ENCODE measurements at places on chromosomes 4 and X.
A peak's percentile ranks its signal among the peaks of the same experiment; 100 is the strongest.

GRCh38 chr4:168979338-168979737 lies 30.7 kb downstream of the CBR4 start:
- DNase-seq, result no peak

DNA sequence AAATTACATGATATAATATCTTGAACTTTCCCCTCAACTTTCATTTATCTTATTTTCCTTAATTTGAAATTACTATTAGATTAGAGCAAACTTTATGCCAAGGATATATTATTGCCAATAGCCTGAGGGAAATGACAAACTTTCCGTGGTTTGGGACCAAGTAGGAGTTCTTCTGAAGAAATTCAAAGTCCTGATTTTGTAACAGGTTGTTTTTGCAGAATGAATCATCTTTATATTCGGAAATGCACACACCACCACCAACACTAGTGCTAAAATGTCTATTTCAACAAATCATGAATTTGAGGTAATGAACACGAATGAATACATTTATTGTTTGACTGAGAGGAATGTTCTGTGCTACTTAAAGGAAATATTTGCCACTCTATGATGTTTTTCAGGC lies 226.7 kb downstream of the GRIA2 start:
- DNase-seq, result no peak

GRCh38 chrX:46587753-46588171 lies 14.2 kb downstream of the CHST7 start:
- no peak for DNase-seq

- peak; percentile 18 for DNase-seq
Measured at GRCh38 chrX:6184900-6185515, 43.7 kb downstream of the NLGN4X start.

- DNase-seq, result no peak
Measured at GRCh38 chrX:19280636-19281035, 63.1 kb upstream of the PDHA1 start.

GRCh38 chr4:78863254-78863869 lies 75.9 kb downstream of the PAQR3 start:
- no peak for DNase-seq

DNA sequence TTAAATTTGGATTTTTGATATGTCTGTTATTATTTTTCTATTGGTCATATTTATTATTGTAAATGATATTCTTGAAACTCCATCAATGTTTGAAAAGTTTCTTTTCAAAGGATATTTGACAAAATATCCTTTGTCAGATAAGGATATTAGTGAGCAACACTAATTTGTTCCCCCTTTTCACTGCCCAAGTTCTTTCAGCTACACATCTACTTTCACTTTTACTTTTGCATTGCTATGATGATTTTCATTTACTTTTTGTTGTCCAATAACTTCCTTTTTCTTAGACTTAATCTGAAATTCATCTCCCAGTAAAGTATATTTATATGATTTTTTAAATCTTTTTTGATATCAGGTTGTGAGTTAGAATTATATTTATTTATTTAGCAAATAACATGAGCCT lies 542.3 kb upstream of the ADGRL3 start:
- DNase-seq, result no peak

DNA sequence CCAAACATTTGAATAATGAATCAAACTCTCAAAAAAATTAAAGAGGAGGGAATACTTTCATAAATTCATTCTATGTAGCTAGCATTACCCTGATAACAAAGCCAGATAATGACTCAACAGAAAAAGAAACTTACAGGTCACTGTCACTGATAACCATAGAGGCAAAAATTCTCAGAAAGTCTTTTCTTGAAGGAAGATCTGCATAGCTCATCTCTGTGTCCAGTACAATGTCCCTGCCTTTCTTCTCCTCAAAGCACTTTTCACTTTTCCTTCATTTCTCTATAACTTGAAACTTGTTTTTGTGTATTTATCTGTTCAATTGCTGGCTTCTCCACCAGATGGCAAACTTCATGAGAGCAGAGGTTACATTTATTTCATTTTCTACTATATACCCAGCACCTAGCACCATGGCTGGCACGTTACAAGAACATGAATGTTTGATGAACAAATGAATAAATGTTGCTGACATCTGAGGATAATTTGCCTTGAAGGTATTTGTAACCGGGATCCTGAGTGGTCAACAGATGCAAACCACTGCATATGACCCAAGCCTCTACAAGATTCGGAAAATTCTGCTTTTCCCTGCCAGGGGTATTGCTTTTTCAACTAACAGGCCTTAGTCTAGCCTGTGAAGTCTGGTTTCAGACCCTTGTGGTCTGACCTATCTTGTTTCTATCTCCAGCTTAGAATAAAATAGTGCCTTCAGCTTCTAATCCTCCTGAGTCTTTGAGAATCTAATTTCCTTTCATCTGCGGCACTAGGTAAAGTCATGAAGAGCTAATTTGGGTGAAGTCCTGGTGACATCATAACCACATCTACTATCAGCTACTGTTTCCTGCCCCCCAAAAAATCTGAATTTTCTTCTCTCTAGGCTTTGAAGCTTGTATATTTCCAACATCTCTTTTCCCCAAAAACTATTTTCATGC lies 52.5 kb upstream of the ANTXR2 start:
- no peak for DNase-seq

DNA sequence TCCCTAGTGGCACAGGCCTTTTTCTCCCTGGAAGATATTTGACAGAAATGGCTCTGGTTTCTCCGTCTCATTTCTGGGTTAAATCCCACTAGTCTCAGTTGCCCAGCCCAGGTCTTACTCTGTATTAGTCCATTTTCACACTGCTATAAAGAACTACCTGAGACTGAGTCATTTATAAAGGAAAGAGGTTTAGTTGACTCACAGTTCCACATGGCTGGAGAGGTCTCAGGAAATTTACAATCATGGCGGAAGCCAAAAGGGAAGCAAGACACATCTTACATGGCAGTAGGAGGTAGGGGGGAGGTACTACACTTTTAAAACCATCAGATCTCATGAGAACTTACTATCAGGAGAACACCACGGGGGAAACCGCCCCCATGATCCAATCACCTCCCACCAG lies 81.9 kb downstream of the FHDC1 start:
- DNase-seq, result no peak

GRCh38 chr4:78369679-78370078 lies 181.9 kb upstream of the ANXA3 start:
- DNase-seq, result no peak

GRCh38 chrX:100883654-100884053 lies 9.5 kb upstream of the NOX1 start:
- no peak for DNase-seq

DNA sequence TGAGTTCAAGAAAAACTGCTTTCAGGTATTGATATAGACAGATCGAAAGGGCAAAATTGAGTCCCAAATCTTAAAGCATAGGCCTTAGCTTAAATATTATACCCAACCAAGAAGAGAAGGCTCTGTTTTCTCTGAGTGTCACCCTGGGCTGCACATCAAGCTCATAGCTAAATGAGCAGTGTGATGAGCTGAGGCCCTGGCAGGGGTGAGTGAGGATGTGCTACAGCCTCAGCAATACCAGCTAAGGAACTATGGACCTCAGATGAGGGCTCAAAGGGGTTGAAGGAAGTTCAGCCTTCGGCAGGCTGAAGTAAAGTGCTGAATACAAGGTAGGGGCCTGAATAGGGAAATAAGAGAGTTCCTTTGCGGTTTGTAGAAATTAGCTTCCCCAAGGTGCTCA lies 79.3 kb downstream of the FAM114A1 start:
- no peak for DNase-seq

GRCh38 chr4:189124149-189124758 lies 816.4 kb upstream of the FRG1 start:
- no peak for DNase-seq

DNA sequence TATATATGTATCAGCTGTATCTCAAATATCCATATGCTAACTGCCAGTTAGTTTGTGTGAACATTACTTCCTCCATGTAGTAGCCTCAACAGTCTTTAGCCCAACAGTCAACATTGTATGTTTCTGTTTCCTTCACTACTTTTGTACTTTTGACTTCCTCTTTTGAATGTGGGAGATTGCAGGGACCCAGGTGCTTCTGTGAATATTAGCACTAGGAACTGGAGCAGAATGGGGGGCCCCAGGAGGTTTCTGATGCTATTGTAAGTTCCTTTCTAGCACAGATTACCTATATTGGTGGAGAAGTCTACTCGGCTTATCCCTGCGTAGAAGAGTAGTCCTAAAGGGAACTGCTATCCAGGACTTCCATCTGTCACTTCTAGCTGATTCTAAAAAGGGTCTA lies 2.3 kb downstream of the PLAC8 start:
- DNase-seq, result no peak

DNA sequence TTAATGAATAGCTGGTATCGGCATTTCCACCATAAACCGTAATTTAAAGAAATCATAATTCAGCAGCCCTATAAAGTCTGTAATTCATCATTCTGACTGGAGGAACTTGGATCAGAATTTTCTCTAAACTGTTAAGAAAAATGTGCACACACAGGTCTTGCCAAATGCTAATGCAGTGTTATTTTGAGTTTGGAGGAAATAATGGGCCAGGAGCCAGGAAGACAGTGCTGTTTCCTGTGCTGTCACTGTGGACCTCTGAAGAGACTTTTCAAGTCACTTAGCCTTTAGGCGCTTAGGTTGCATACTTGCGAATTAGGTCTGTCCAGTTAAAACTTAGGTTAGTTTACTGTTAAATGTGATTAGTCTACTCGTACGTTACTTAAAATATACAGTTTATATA lies 137.5 kb upstream of the ANXA3 start:
- DNase-seq, result no peak

DNA sequence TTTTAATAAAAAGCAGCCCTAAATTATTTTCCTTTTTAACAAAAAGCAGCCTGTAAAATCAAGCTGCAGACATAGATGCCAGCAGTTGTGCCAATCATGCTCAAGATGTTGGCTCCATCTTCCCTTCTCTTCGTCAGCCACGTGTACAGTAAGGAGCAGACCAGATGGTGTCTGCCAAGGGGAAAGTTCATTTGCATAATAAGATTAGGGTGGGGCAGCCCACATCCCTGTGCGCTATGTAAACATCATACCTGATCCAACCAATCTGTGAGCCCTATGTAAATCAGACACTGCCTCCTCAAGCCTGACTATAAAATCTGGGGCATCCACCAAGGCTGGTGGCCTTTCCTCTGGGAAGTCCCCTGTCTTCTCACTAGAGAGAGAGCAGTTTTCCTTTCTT lies 23.1 kb upstream of the C1GALT1C1 start:
- no peak for DNase-seq

DNA sequence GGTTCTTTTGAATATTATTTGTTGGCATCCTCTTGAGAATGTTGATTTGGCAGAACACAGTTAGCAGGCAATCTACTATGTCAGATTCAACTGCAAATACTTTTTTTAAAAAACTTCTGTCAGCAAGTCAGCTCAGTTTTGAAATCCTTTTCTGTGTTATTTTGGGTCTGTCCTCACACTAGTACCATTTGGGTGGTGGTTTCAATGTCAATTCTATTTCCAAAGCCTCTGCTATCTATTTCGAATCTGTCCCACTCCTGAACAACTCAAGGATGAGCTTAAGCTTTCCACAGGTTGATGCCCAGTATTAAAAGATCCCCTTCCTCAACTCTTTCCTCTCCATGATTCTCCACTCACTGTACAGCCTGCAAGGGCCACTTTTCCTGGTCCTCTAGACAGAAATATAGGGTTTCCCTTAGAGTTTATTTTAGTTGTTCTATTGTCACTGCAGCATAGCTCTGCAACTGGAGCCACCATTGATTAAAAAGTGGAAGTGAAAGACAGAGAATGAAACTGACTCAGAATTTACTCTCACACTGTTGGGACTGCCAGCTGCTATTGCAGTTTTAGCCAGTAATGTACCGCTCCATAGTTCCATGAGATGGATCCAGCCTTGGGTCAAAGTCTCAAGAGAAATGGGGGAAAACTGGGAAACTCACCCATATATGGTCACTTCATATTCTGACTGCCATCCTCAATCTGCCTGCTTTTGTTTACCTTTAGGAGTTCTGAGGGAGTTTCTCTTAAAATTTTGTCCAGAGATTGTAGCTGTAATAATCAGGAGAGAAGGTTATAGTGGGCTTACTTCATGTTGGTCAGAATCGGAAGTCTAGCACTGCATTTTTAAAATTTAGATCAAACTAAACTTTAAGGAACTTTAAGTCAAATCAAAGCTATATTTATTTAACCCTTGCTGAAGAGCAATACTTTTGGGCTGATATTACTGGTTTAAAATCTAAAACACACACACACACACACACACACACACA lies 14.6 kb downstream of the HDX start:
- no peak for DNase-seq

- DNase-seq, result no peak
Measured at GRCh38 chrX:110168585-110168984, 149.3 kb downstream of the AMMECR1 start.

DNA sequence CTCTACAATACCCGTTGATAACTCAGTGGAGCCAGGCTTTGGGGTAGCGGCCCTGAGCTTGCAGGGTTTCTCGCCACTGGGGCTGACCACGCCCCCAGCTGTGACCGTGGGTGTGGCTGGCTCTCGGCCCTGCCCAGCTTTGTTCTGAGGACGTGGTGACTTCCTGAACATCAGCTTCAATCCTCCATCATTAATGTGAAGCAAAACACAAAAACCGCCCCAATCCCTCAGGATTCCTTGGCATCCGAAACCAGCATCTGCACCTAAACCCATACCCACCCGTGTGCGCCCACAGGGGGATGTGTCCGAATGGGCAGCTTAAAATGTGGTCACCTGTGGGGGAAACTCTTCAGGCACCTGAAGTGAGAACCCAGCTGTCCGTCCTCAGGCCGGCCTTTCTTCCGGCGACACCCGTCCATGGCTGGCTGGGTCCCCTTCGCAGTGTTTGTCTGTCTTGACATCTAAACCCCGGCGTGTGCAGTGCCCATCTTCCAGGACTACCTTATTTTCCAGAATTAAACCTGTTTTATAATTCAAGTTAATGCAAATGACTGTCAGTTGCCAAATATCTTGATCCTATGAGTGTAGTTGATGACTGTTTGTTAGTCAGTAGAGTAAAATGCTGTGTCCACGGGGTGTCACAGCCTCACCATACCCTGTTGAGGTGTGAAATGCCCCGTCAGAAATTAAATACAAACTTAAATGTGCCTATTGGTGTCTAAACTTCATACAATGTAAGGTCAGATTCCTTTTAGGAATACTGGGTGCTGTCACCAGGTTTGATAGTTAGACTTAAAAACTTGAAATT lies 27.3 kb downstream of the NELFA start:
- no peak for DNase-seq

GRCh38 chrX:134634691-134635090 lies 23.6 kb downstream of the PLAC1 start:
- DNase-seq, result no peak

DNA sequence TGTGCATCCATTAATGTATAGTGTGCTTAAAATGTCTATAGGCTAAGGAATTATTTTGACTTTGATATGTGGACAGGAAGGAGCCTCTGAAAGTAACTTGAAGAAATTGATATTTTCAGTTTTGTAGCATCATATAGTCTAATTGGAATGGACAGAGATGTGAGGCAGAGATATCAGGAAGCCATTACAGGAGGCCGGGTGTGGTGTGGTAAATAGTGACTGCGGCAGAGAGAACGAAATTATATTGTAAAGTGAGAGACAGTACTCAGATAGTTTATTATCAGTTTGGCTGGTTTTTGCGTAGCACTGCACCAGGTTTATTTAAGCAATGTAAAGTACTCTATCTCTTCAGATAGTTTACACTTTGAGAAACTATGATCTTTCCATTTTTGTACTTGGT lies 98.5 kb downstream of the RAP1GDS1 start:
- DNase-seq, result no peak

- DNase-seq, result no peak
Measured at GRCh38 chr4:121697564-121697963, 784 bp upstream of the ANXA5 start.
